ENCODE measurements at places on chromosomes 1 and 21.

DNA sequence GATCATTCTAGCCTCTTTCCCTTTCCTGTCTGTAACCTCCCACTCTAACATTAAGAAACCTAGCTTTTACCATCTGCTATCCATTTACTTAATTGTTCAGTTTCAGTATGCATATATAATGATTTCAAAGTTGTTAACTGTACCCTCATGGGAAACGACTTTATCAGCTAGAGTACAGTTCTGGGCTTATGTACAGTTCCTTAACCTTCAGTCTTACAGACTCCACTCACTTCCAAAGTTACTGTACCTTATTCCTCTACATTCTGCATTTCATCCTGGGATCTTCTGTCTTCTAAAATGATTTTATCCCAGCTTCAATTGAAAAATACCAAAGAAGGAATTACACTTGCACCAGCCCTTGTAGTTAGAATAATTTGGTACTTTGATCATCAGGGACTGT, 108.7 kb upstream of the KCNE2 start:
- DNase-seq, result no peak

- no peak for DNase-seq
These were observed 412.8 kb downstream of the AJAP1 start for GRCh38 chr1:5067246-5067645.

DNA sequence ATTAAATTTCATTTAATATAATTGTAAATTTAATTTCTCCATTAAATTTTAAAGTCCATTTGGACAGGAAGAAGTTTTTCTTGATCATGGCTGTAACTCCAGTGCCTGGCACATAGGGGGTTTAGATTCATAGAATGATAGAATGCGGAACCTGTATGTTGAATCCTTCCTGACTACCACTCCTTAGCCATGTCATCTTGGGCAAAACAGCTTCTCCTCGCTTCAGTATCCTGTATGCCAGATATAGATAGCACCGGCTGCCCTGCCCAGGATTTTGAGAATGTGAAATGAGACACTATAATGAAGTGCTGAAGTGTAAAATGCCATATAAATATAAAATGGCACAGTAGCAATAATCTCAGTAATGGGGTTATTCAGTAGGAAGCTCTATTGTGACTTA, 6.4 kb downstream of the DYRK1A start:
- DNase-seq, result no peak

DNA sequence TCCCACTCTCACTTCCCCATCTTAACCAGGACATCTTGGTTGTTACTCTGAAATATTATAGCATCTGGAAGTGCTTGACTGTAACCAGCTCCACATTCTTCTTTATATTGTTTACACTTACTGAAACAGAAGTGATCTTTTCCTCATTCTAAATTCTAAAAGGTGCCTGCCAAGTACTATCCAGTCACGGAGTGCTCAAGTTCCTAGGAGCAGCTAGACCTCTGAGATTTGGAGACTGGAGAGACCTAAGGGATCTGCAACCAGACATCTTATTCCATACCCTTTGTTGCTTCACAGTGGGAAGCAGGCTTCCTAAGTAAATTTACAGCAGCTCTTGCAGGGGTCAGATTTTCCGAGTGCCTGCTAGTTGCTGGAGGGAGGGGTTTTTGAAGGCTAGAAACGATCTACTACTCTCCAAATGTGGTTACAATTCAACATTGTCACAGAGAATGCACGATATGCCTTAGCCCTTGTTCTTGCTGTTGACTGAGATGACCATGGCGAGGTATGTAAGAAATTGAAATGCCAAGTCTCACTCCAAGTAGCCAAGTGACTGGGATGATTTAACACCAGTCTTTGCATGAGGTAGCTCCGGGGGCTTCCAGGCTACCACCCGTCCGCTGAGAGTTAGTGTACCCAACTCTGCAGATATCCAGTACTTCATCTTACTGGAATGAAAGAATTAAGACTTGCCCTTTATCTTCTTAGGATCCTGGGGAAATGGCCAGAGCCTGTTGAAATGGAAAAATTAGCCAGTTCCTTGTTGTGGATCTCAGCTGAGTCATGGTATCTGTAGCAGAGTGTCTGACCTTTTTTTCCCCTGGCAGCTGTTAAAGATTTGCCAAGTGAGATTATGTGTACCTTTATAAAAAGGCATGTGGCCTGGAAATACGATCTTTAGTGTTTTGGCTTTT, 150.8 kb downstream of the MAST2 start:
- no peak for DNase-seq

DNA sequence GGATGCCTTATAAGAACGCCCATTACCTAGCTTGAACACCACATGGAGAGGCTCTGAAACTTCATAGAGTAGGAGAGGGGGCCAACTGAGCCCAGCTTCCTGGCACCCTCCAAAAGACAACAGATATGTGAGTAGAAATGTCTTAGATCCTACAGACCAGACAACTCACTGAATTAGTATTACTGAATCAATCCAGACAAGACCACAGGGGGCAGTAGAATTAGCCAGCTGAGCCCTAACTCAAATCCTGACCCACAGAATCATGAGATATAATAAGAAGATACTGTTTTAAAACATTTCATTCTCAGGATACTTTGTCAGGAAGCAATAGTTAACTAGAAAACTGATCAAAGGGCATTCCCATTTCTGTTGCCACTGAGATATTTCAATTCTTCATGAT, 45.8 kb upstream of the C1orf21 start:
- DNase-seq, result no peak

- DNase-seq, result no peak
These were observed 59.5 kb downstream of the CNIH3 start for GRCh38 chr1:224675590-224675989.

GRCh38 chr1:107964336-107965109, 457 bp downstream of the VAV3 start:
- DNase-seq, result no peak

- no peak for DNase-seq
These were observed 5.9 kb upstream of the NID1 start for GRCh38 chr1:236070753-236071152.

DNA sequence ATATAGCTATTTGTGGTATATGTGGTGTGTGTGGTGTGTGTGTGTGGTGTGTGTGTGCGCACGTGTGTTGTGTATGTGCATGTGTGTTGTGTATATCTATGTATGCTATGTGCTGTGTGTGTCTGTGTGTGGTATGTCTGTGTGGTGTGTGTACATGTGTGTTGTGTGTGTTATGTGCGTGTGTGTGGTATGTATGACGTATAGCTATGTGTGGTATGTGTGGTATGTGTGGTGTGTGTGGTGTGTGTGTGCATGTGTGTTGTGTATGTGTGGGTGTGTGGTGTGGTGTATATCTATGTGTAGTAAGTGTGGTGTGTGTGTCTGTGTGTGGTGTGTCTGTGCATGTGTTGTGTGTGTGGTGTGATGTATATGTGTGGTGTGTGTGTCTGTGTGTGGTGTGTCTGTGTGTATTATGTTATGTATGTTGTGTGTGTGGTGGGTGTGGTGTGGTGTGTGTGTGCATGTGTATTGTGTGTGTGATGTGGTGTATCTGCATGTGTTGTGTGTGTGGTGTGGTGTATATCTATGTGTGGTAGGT, 59.8 kb downstream of the EDN2 start:
- DNase-seq, result no peak

GRCh38 chr1:167631386-167631935, 1.4 kb downstream of the RCSD1 start:
- DNase-seq, result no peak

- no peak for DNase-seq
These were observed 63.8 kb downstream of the IARS2 start for GRCh38 chr1:220157738-220158137.
